ENCODE measurements at places on chromosomes 16 and 17. TPM values are rescaled to one million over a fixed set of nuclear protein-coding genes. Genes with fewer than 3 reads are reported as not detected.

DNA sequence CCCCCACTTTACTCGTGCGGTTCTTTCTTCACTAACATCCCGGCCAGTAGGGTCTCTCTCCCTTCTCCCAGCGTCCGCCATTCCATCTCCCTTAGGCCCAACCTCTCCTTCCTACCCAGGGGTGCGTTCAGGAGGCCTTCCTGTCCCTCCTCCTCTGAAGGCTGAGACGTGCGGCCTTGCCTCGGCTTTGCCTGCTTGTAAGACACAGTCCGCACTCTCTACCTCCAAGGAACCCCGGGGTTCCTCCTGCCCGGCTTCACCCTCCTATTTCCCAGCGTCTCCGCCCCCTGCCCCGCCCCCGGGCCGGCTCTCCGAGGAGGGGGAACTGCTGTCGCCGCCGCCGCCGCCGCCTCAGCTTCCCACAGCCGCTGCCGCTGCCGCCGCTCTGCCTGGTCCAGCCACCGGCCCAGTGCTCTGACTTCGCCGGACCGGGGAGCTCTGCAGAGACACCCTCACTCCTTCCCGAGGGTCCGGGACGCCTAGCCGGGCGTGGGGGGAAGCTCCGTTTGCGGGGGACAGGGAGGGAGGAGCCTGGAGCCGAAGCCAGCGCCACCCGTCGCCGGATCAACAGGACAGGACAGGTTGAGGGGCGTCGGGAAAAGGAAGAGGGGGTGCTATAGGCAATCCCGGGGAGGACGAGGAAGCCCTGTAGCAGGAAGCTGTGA, 1.2 kb upstream of the FGF11 start:
- H3K27ac ChIP-seq: no peak overlapping the region
- H3K36me3 ChIP-seq: no peaks in the 10 kb centered on the region
- peaks cover 4% of the 10 kb centered on the region for H3K4me1 ChIP-seq
- H3K4me3 ChIP-seq: no peak overlapping the region
- H3K27me3 ChIP-seq: no peaks in the 10 kb centered on the region

- H3K4me1 ChIP-seq: peaks cover 13% of the 10 kb centered on the region
- H3K27me3 ChIP-seq: no peaks in the 10 kb centered on the region
- no peak overlapping the region for H3K4me3 ChIP-seq
- H3K27ac ChIP-seq: no peak overlapping the region
- H3K36me3 ChIP-seq: no peaks in the 10 kb centered on the region
- no peak for DNase-seq
These were observed 105.0 kb downstream of the XYLT1 start for GRCh38 chr16:17365591-17366298.

DNA sequence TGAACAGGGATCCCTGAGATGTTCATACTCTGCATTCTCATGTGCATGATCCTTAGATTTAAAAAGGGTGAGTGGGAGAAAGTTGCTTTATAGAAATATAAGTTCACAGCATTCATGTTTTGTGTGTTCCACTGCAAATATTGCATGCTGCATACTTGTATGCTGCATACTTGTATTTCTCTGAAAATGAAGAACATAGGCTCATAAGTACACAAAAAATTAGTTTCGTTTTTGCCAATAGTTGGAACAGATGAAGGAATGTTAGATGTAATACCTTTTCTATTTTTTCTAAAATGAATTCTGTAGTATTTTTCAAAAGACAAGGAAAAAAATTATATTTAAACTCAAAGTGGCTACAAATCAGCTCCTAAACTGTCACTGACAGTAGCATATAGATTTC, 79.0 kb downstream of the NFAT5 start:
- no peak overlapping the region for H3K4me3 ChIP-seq
- H3K27ac ChIP-seq: no peak overlapping the region
- DNase-seq: no peak
- no peaks in the 10 kb centered on the region for H3K36me3 ChIP-seq

GRCh38 chr17:65449495-65449894, 112.0 kb downstream of the AXIN2 start:
- no peaks in the 10 kb centered on the region for H3K27me3 ChIP-seq
- no peaks in the 10 kb centered on the region for H3K4me1 ChIP-seq
- H3K36me3 ChIP-seq: no peaks in the 10 kb centered on the region
- no peak overlapping the region for H3K27ac ChIP-seq
- DNase-seq: no peak

GRCh38 chr16:27689711-27690110, 139.8 kb downstream of the KATNIP start:
- H3K4me3 ChIP-seq: no peak overlapping the region
- H3K36me3 ChIP-seq: no peaks in the 10 kb centered on the region
- H3K27ac ChIP-seq: no peak overlapping the region

DNA sequence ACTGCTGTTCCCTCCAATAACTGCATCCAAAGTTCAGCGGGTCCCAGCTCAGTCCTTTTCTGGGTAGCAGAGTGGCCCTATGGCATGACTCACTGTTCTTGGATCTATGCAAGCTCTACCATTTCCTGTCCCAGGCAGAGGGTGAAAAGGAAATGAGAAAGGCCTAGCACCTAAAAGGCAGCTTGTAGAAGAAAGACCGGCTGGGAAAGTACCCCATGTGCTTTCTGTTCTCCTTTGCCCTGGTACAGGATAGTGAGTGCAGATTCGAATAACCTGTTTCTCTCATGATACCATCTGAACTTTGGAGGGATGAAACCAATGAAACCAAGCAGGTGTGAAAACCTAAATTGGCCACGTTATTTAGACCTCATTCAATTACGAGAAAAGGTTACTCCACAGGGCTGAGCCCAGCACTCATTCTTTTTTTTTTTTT, 12.7 kb upstream of the HASPIN start:
- H3K36me3 ChIP-seq: no peaks in the 10 kb centered on the region
- no peak overlapping the region for H3K27ac ChIP-seq
- H3K4me3 ChIP-seq: no peak overlapping the region
- no peaks in the 10 kb centered on the region for H3K4me1 ChIP-seq
- no peaks in the 10 kb centered on the region for H3K27me3 ChIP-seq

DNA sequence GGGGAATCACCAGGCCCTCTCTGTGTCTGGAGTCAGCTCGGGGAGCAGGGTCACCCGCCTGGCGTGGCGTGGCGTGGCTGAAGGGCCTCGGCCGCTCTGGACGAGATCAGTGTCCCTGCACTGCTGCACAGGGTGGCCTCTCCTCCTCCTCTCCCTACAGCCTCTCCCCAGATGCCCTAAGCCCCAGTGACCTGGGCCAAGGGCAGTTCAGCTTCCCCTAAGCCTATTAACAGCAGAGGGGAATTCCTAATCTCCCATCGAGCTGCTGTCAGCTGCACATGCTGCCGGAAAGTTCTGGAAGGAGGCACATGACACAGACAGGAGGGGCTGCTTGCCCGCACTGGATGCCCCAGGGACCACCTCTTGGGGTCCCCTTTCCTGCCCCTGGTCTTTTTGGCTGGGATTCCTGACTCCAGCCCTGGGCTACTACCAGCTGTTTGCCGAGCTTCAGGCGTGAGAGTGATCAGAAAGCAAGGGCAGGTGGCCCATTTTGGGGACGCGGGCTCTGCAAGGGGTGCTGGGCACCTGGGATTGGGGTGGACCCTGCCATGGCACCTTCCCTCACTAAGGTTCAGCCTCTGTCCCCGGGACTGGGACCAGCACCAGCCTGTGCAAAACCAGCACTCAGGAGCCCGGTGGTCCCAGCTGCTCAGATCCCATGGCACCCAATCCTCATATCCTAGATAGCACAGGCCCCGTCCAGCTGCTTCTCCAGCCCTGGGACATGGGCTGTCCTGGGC, 794 bp downstream of the PDE6G start:
- no peaks in the 10 kb centered on the region for H3K36me3 ChIP-seq
- H3K27ac ChIP-seq: no peak overlapping the region
- H3K4me1 ChIP-seq: no peaks in the 10 kb centered on the region

- no peaks in the 10 kb centered on the region for H3K4me1 ChIP-seq
- H3K4me3 ChIP-seq: no peak overlapping the region
- no peak overlapping the region for H3K27ac ChIP-seq
- H3K36me3 ChIP-seq: no peaks in the 10 kb centered on the region
These were observed 11.1 kb upstream of the CD300LD start for GRCh38 chr17:74603037-74603635.

- no peak overlapping the region for H3K27ac ChIP-seq
- no peaks in the 10 kb centered on the region for H3K36me3 ChIP-seq
- no peak overlapping the region for H3K4me3 ChIP-seq
- DNase-seq: no peak
- no peaks in the 10 kb centered on the region for H3K27me3 ChIP-seq
- no peaks in the 10 kb centered on the region for H3K4me1 ChIP-seq
These were observed 3.0 kb upstream of the TCF25 start for GRCh38 chr16:89870440-89870839.

GRCh38 chr17:18031955-18032354, 7.0 kb downstream of the ATPAF2 start:
- no peaks in the 10 kb centered on the region for H3K36me3 ChIP-seq
- no peaks in the 10 kb centered on the region for H3K27me3 ChIP-seq
- DNase-seq: no peak
- no peaks in the 10 kb centered on the region for H3K4me1 ChIP-seq

DNA sequence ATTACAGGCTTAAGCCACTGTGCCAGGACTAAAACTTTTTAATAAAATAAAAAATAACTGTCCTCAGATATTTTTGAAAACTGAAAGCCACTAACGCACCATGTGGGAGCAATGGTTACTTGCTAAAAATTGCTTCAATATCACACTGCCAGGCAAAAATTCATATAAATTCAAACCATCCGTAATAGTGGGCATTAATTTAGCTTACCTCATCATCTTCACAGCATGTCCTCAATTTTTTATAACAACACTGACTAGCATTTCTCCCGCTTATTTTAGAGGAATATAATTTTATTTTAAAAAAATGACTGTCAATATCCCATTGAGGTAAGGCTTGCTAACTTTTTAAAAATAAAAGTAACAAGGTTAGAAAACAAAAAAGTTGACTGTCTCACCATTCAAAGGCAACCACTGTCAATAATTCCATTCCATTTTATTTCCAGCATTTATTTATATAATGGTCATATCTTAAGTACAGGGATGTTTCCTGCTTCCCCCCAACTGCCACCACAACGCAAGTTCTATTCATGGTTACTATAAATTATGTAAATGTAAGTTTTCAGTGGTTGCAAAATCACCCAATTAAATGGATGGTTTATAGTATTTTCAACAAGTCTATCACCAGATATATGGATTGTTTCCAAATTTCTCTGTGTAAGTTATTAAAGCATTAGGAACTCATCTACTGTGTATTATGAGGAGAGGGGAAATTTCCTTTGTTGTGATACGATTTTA, 25.4 kb downstream of the GSPT1 start:
- no peak overlapping the region for H3K4me3 ChIP-seq
- DNase-seq: no peak
- H3K27me3 ChIP-seq: no peaks in the 10 kb centered on the region
- no peak overlapping the region for H3K27ac ChIP-seq

- DNase-seq: no peak
- H3K4me1 ChIP-seq: no peaks in the 10 kb centered on the region
- no peak overlapping the region for H3K4me3 ChIP-seq
- no peak overlapping the region for H3K27ac ChIP-seq
- no peaks in the 10 kb centered on the region for H3K27me3 ChIP-seq
These were observed 87.8 kb upstream of the NOL11 start for GRCh38 chr17:67629971-67630320.

- H3K27me3 ChIP-seq: no peaks in the 10 kb centered on the region
- no peaks in the 10 kb centered on the region for H3K36me3 ChIP-seq
- H3K4me3 ChIP-seq: no peak overlapping the region
- no peak overlapping the region for H3K27ac ChIP-seq
These were observed 37.1 kb downstream of the SPACA3 start for GRCh38 chr17:33028778-33029177.

DNA sequence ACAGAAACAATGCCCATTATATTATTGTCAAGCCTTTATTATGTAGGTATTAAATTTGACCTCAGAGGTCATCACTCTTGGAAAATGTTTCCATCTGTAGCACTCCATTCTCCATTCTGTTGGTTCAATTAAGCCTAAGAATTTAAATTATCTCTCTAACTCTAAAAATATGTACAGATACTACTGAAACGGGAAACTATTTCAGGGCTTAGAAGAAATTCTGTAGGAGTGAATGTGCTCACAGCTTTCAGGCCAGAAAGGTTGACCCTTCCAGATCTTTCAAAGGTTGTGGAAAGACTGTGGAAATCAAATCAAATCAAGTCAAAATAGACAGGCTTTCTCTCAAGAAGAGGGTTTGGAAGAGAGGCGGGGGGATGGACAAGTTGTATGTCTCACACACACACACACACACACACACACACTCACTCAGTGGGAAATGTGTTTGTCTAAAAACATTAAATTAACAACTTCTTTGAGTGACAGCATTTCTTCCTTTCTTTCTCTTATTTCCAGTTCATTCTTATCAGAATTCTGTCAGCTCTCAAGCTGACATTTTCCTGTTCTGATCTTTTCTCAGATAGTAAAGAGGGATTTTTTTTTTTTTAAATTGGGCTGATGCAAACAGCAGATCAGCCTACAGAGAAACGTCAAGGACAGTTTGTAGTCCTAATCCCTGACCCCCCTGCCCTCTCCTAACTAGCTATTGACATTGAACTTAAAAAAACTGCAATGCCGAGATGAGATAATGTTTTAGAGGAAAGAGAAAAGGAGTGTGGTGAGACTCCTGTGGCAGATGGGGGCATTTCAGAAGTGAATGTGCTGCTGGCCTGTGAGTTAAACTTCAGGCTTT, 139.0 kb upstream of the ZFHX3 start:
- H3K4me3 ChIP-seq: no peak overlapping the region
- no peaks in the 10 kb centered on the region for H3K36me3 ChIP-seq
- no peak overlapping the region for H3K27ac ChIP-seq
- H3K4me1 ChIP-seq: peaks cover 2% of the 10 kb centered on the region
- DNase-seq: no peak
- H3K27me3 ChIP-seq: no peaks in the 10 kb centered on the region

DNA sequence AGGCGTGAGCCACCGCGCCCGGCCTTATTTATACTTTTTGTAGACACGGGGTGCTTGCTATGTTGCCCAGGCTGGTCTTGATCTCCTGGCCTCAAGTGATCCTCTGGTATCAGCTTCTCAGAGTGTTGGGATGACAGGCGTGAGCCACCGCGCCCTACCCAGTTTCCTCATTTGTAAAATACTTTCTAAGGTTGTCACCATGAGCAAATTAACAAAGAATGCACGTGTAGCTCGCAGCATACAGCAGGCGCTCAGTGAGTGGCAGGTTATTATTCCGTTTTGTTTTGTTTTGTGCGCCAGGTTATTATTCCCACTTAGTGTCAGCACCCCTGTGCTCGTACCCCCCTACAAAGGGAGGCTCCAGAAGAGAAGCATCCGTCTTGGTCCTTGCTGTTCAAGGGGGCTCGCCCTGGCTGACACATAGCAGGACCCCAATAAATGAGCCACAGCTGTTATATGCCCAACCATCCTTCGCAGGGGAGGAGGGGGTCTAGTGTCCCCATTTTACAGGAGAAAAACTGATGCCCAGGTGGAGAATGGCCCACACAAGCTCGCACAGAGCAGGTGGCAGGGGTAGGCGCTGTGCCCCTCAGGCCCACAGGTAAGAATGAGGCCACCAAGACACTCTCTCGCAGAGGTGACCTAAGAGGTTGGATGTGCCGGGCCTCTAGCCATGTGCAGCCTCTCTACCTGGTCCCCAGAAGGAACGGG, 686 bp upstream of the MIEF2 start:
- DNase-seq: no peak
- peak overlapping the region; percentile 96 for H3K27ac ChIP-seq
- H3K27me3 ChIP-seq: no peaks in the 10 kb centered on the region
- H3K4me1 ChIP-seq: peaks cover 17% of the 10 kb centered on the region
- peak overlapping the region; percentile 90 for H3K4me3 ChIP-seq

- no peak overlapping the region for H3K27ac ChIP-seq
- H3K4me3 ChIP-seq: no peak overlapping the region
- peaks cover 1% of the 10 kb centered on the region for H3K4me1 ChIP-seq
- DNase-seq: peak; percentile 78
- H3K36me3 ChIP-seq: no peaks in the 10 kb centered on the region
- no peaks in the 10 kb centered on the region for H3K27me3 ChIP-seq
These were observed 4.5 kb downstream of the PRSS27 start for GRCh38 chr16:2715519-2715918.

Gene CCL7
- total RNA-seq: not detected

Gene GJC1
- total RNA-seq: 6.4 TPM

Gene MYCBPAP
- total RNA-seq: 3.5 TPM

Gene RGS11
- total RNA-seq: 0.71 TPM

Gene CMTM1
- total RNA-seq: 6.5 TPM
